ENCODE measurements at places on chromosomes 16 and 17. TPM values are rescaled to one million over a fixed set of nuclear protein-coding genes. Genes with fewer than 3 reads are reported as not detected.

The CLEC19A gene
- total RNA-seq, result not detected

GRCh38 chr17:57946798-57947358 is 8.3 kb downstream of the CUEDC1 start:
- peak; percentile 73 for DNase-seq

- DNase-seq, result no peak
Measured at GRCh38 chr17:57867126-57867525, 17.3 kb upstream of the MRPS23 start.

- no peak for DNase-seq
Measured at GRCh38 chr16:30615358-30616091, 5.3 kb upstream of the ZNF689 start.

DNA sequence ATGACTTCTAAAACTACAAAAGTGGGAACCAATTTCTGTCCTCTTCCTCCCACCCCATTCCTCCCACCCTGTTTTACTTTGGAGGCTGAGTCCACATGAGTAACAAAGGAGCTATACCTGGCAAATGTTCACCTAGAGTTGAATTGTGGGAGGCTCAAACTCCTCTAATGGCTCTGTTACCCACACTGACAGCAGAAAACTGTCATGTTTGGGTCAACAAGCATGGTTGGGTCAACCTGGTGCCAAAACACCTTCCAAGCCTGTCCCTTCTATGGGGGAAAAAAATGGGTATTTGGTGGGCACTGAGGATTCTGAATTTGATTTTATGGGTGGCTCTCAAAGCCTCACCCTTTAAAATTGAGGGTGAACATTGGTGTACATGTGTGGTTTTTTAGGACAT is 12.0 kb upstream of the HOXB13 start:
- no peak for DNase-seq

The CCL1 gene
- total RNA-seq, result not detected

- DNase-seq, result no peak
Measured at GRCh38 chr16:88785106-88785924, at the start of gene PIEZO1. Gene PIEZO1, minus strand, starts transcription at chr16:88785220. Its CDS starts 256 bp downstream, at chr16:88784964.

GRCh38 chr17:40321524-40321929 is 12.5 kb downstream of the RARA start:
- DNase-seq, result no peak

GRCh38 chr17:50634224-50634914 is at the start of gene ABCC3:
Gene ABCC3, plus strand, starts transcription at chr17:50634881. Its CDS starts 56 bp downstream, at chr17:50634937.
- no peak for DNase-seq

DNA sequence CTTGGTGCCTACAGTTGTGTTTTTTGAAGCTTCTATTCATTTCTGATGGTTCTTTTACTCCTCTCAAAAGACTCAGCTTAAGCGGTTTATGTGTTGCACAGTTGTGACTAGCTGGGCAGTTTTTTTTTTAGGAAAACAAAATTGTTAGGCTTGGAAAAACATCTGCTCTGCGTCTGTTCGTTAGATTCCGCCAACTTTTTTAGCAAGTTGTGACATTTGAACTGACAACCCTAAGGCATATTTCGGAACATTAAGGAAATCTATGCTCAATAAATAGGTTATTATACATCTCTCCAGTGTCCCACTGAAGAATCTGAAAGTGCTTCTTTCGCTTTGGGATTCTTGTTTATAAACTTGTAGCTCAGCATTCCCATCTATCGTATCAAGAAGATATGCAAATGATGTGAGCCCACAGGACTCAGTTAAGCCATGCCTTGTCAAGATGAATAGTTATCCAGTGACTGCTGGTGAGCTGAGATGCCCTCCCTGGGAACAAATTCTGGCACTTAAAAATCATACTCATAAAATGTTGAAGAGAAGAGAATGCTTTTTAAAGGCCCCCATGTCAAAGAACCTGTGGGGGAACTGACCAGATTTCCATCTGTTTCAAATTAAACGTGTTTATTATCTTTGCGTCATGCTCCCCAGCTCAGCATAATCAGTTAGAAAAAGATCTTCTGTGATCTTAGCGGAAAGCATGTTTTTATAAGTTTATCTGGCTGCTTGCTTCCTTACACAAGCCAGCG is 109.0 kb upstream of the FAM20A start:
- no peak for DNase-seq

DNA sequence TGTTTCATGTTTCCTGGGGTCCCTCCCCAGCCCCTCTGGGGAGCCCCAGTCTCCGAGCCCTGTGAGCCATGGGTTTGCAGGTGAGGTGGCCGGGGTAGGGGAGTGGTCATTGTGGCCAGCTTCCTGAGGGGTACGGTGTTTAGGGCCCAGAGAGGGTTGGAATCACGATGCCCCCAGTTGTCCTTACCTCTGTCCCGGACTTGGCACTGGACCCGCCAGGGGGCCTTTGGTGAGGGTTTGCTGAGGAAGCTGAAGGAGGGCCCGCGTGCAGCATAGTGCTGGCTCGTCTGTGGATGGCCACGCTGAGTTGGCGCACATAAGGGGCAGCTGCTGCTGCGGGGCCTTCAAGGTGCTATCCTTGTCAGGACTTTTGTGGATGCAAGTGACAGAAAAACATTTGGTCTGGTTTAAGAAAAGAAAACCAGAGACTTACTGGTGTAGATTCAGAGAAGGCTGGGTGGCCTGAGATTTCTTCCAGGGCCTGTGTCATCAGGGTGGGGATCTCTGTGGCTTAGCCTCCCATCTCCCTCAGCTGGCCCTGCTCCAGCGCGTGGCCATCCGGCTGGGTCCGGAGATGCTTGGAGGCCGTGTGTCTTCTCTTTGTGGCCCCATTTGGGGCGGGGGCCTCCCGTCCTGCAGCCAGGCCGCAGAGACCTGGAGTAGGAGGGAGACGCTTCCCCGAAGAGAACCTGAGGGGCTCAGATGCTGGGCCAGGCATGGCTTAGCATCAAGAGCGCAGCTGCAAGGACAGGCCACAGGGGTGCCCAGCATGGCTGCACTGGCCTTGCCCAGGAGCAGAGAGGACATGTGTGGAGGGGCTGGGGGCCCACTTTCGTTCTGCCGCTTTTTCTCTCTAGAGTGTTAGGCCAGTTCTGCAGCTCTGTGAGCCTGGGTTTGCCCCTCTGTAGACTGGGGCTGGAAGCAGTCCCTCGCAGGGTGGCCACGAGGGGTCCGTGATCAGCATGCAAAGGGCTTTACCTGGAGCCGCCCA is 33.7 kb upstream of the NUDT16L1 start:
- DNase-seq, result no peak

DNA sequence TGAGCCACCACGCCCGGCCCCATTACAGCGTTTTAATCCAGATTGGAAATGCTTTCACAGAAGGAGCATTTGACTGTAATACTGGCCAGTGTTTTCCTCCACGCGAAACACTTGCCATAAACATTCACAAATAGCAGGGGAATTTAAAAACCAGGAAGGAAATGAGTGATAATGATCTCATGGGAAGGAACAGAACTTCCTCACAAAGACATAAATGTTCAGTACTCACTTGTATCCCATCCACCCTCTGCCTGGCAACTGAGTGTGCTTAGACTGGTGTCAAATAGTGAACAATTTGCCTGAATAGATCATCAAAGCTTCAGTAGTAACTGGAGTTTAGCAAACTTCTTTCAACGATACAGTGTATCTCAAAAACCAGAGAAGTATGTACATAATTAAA is 54.1 kb downstream of the PSMD12 start:
- DNase-seq, result no peak

DNA sequence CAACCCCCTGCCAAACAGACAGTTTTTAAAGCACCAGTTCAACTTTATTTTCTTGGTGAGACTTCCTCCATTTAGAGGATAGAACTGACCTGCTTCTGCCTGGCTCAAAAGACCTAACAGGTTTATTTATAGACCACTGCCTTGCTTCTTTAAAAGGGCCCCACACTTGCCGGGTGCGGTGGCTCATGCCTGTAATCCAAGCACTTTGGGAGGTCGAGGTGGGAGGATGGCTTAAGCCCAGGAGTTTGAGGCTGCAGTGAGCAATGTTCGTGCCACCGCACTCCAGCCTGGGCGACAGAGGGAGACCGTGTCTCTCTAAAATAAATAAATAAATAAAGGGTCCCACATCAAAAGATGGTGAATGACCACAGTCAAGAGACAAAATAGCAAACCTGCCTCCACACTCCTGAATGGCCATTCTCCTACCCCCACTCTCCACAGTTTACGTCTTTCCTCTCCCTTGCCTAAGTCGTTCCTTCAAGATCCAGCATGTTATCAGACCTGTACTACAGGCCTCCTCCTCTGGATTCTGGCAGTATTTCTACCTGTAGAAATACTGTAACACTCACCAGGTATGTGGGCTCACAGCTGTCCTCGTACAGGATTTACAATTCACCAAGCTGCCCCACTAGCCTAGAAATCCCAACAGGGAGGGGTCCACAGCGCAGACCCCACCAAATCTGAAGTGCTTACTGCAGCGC is 95.6 kb downstream of the SMG6 start:
- DNase-seq, result no peak

DNA sequence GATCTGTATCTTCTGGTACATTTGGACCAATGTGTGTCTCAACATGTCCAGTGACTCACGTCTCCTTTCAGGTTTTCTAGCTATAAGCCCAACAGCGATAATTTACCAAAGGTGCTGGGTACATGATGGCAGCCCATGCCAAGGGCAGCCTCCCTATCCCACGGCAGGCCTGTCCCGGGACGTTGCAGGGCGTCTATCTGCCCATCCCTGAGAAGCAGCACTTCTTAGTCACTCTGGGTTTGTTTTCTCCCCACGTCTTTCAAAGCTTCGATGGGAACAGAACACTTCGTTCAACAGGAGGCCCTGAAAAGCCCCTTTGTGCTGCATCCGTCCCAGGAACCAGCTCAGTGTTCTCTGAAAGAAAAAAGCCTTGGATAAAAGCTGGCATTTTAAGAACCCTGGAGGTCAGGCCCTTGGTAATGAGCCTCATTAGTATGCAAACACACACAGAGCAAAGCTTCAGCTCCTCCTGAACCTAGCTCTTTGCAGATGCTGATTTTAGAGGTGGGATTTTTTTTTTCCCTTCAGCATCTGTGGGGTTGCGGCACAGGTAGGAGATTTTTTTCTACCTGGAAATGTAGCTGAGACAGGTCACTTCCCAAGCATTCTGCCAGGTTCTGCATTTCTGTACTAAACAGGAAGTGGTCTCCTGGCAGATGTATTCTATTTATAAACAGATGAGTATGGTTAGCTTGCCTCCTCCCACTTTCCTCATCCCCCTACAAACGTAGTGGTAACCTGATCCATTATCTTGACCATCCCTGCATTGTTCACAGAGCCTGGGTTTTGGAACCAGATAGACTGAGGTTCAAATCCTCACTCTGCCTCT is 17.5 kb upstream of the MT4 start:
- DNase-seq, result no peak

DNA sequence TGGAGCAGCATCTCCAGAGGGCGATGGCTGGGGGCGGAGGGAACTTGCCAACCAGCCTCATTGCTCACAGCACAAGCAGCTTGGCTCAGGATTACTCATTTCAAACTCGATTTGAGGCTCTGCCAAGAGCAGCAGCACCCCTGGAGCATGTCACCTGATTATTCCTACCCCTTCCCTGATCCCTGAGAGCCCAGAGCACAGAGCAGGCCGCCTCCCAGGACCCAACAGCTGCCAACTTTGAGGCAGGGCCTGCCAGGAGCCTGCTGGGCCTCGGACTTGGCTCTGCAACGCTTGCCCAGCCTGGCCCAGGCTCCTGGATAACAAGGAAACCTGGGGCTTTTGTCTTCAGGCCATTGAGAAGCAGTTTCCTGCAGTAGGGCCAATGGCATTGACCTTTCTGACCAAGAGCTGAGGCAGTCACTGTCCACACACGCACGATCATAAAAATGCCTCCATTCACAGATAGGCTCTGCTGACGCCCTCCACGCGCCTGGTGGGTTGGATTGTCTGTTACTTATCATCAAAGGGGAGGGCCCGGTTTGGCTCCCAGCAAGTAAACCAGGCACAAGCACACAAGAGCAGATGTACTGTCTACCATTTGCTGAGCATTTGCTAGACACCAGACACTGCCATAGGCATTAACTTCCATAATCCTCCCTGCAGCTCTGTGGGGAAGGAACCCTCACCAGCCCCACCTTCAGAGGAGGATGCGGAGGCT is 406.6 kb upstream of the EEF2KMT start:
- no peak for DNase-seq

DNA sequence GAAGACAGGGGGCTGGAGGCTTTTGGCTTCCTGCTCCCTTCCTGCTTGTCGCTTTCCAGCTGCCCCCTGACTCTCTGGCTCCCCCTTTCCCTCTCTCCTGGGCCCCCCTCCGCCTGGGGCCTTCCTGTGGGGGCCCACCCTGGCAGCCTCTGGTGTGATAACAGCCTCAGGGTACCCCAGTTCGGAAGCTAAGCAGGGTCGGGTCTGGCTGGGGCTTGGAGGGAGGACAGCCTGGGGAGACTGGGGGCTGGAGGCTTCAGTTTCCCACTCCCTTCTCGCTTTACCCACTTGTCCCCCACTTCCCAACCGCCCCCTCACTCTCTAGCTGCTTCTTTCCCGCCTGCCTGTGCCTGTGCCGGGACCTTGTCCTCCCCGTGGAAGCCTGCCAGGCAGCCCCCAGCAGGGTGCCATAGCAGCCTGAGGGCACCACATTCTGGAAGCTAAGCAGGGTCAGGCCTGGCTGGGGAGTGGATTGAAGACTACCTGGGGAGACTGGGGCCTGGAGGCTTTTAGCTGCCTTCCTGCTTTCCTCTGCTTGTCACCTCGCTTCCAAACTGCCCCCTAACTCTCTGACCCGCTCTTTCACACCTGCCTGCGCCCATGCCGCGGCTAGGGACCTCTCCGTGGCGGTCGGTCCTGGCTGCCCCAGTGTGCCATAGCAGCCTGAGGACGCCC is 2275.5 kb downstream of the TP53TG3F start:
- DNase-seq, result no peak

The CPHXL2 gene
- total RNA-seq, result not detected

- no peak for DNase-seq
Measured at GRCh38 chr17:43468691-43469139, 15.1 kb upstream of the DHX8 start.

The CES4A gene
- total RNA-seq, result 3.3 TPM

The RCVRN gene
- total RNA-seq, result 0.13 TPM

- DNase-seq, result no peak
Measured at GRCh38 chr17:4744999-4745969, 5.6 kb upstream of the CXCL16 start.

- DNase-seq, result no peak
Measured at GRCh38 chr16:27304881-27305745, 8.7 kb upstream of the IL4R start.

The DHRS11 gene
- 13.1 TPM for total RNA-seq

DNA sequence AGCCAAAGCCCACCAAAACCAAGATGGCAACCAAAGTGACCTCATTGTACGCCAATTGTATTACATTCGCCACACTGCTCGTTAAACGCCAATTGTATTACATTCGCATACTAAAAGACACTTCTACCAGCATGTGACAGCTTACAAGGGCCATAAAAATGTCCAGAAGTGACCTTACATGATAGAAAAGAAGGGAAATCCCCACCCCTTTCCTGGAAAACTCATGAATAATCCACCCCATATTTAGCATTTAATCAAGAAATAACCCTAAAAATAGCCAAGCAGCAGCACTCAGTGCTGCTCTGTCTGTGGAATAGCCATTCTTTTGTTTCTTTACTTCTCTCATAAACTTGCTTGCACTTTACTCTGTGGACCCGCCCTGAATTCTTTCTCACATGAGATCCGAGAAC is 25.7 kb downstream of the PSMD7 start:
- no peak for DNase-seq
